ENCODE measurements at places on chromosomes 2 and 18.

DNA sequence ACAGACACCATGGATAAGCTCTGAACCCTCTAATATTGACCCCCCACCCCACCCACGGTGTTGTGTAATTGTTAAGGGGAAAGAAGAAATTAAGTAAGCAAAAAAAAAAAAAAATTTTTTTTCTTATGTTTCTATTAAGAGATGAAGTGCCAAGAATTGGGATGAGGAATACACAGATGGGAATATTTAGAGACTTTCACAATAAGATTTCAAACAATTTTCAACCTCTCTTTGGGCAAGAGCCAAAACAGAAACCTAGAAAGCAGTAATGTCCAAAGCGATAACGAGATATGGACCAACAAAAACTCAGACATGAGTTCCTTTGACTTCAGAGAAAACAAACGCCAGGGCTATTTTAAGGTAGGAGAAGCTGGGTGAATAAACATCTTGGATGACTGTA lies 14.4 kb downstream of the PIEZO2 start:
- DNase-seq, result no peak

DNA sequence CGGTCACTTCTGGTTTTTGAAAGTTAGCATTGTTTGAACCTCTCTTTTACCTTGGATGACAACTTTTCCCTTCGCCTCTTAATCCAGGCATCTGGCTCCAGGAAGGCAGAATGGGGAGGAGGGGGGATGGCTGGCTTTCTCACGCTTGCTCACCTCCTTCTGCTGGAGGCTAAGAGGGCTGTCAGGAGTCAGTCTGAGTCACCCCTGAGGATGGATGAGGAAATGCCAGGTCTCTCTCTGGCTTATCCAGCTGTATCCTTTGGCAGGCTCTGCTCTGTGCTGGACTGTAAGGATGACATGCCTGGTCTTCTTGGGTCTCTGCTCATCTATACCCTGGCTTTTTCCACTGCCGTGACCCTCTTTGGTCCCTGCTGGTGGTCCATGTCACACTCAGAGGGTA lies 142.9 kb upstream of the GYPC start:
- no peak for DNase-seq

DNA sequence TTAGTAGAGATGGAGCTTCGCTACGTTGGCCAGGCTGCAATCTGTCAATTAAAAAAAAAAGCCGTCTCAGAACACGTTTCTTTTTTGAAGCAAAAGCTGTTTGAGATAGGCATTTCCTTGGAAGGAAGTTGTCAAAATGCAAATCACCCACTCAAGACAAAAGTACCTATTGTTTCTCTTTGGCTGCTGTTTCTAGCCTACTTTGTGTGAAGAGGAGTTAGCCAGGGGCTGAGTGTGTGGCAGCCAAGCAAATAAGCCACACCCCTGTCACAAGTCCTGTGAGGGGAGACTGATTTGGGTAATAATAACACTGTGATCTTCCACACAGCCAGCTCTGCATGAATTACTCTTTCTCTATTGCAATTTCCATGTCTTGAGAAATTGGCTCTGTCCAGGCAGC lies 47.4 kb upstream of the CDCA7 start:
- no peak for DNase-seq

DNA sequence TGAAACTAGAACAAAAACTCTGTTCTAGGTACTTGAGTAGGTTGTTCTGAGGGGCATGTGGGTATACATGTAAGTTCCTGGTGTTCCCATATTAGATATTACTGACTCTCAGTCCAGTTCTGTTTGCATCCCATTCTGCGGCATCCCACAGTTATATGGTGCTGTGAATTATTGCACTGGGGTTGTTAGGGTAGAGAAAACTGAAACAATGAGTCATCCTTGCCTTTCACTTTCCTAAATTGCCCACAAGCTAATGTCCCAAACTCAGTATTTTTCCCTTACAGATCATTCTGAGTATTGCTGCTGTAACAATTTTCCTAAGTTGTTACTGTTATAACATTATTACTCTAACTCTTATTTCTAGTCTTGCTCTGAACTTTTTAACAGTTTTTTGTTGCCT lies 3.0 kb downstream of the WDR75 start:
- DNase-seq, result no peak

GRCh38 chr2:126269911-126270310 lies 386.0 kb upstream of the GYPC start:
- DNase-seq, result no peak

GRCh38 chr2:118854507-118855345 lies 7.3 kb upstream of the EN1 start:
- DNase-seq, result no peak

DNA sequence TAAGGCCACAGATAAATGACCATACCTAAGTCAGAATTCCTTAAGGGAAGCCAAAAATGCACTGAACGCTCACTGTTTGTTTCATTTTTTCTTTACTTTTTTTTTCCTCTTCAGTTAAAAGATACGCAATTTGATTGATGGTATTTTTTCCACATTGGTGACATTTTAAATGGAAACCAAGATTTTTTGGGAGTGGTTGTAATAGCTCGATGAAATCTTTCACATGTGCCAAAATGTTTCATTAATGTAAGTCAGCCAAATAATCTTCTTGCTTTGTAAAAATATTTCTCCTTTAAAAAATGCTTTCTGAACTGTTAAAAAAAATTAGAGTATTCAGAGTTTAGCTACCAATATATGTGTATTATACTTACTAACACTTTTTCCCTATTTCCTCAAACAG lies 339.8 kb downstream of the ZEB2 start:
- DNase-seq, result no peak

DNA sequence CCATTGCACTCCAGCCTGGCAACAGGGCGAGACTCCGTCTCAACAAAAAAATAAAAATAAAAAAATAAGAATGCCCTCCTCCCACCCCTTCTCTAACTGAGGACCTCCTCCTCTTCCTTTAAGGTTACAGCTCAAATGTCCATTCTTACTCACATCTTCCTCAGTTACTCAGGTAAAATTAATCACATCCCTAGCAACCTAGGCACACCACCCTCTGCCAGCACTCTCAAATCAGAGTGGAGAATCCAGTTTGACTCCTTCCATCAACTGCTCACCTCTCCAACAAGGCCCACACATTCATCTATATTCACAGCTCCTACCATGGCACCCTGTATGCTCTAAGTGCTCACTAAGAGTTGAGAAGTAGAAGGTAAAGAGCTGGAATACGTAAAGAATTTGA lies 254.3 kb downstream of the ZEB2 start:
- DNase-seq, result no peak

GRCh38 chr2:19841918-19842693 lies 59.7 kb downstream of the TTC32 start:
- no peak for DNase-seq

- DNase-seq, result no peak
Observed at GRCh38 chr2:168633200-168633599, 169.2 kb upstream of the NOSTRIN start.

- DNase-seq, result no peak
Observed at GRCh38 chr2:236662231-236663185, 92.9 kb downstream of the ACKR3 start.

DNA sequence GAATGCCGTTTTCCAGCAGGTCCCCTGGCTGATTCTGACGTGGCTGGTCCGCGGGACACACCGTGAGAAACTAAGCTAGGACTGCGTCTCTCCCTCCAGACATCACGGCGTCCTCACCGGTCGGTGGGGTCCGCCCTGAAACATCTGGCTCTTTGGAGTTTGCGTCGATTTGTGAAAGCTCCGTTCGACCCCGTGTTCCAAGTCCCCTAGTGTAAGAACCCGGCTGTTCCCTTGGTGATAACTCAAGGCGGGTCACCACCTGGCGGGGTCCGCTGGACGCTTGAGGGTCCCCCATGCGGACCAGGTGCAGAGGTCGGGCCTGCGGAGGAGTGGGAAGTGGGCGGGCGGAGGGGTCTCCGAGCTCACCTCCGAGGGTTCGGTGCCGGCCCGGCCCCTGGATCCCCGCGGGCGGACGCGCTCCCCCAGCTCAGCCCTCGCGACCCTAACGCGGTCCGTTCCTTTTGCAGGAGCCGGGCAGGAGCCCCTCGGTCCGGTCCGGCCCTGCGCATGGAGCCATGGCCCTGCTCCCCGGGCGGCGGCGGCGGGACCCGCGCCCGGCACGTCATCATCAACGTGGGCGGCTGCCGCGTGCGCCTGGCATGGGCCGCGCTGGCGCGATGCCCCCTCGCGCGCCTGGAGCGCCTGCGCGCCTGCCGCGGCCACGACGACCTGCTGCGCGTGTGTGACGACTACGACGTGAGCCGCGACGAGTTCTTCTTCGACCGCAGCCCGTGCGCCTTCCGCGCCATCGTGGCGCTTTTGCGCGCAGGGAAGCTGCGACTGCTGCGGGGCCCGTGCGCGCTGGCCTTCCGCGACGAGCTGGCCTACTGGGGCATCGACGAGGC lies 65.6 kb downstream of the KCNG2 start:
- DNase-seq, result peak; percentile 13

DNA sequence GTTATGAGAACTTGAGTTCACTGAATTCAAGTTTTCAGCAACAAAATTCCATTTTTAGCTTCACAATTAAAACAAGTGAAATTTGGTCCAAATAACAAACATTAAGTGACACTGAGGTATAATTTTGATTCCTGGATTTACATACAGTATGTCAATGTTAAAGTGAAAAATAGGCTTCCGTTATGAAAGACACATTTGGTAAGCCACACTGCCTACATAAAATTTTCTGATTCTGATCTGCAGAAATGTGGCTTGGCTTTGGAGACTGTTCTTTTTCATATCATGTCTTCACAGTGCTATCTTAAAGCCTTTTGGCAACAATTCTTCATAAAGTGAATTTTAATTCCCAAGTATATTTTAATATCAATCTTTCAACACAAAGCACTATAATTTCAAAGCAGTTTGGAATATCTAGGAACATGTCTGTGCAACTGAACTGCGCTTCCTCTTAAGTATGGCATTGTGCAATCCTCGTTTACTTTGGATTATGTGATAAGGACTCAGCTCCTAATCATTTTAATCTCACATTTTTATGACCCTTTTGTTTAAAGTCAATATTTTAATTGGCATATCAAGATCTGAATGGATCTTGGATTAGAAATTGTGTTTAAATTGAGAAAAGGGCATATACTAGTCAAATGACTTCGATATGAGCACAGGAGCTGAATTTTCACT lies 60.0 kb downstream of the RBMS1 start:
- no peak for DNase-seq

GRCh38 chr2:154400563-154401290 lies 297.8 kb upstream of the KCNJ3 start:
- no peak for DNase-seq

DNA sequence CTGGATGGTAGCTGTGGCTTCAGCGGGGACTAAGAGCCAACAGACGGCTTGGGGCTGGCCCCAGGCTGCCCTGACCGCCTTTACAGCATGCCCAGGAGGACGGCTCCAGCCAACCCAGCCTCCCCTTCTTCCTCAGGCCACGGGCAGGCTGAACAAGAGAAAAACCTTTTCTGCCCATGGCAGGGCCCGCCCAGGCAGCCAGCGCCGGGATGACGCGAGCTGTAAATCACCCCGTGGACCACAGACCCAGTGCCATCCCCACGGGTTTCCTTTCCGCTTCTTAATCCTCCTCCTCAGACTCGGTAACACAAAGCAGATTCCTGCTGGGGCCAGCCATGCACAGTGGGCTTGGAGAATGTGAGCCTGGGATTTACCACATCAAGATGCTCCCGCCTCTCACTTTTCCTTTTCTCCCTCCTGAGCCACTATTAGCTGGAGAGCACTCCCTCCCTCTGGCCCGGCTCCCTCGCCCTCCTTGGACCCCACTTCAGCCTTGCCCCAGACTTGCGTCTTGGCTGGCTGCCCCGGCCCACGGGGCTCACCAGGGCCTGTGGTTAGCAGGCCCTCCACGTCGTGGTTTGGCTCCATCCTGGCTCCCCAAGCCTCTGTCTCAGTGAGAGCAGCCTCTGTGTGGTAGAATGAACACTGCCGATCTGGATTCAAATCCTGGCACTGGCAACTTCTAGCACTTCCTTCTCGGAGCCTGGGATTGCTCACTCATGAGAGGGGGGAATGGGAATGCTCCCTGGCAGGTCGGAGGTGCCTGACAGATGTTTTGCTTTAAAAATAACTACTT lies 31.4 kb downstream of the ATOH8 start:
- peak; percentile 90 for DNase-seq

DNA sequence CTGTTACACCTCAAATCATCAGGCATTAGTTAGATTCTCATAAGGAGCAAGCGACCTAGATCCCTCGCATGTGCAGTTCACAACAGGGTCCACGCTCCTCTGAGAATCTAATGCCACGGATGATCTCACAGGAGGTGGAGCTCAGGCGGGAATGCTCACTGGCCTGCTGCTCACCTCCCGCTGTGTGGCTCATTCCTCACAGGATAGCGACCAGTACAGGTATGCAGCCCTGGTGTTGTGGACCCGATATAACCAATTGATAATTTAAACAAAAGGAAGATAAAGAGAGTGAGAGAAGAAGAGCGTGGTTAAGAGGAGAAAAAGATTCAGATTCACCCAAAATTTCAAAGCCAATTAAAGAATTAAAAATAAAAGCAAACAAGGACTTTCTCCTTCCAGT lies 20.8 kb downstream of the TLK1 start:
- DNase-seq, result no peak

GRCh38 chr2:234241656-234242458 lies 191.4 kb downstream of the SPP2 start:
- DNase-seq, result no peak

- no peak for DNase-seq
Observed at GRCh38 chr18:50644807-50645206, 84.9 kb downstream of the MAPK4 start.

DNA sequence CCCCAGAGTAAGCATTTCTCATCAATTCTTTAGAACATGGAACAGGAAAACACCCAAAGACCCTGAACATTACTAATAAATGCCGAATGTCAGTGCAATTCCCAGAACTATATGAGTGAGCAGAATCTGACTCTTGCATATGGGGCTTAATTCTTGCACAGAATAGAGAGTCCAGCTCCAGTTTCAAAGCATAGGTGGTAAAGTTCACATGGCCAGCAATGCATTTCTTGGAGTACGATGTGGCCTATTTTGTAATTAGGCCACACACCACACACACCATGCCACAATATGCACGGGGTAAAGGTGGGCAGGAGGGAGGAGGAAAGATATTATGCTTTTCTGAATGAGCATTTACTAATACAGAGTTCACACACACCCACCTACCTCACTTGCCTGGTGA lies 56.5 kb downstream of the PLA2R1 start:
- DNase-seq, result no peak

GRCh38 chr2:122753336-122753735 lies 997.9 kb downstream of the TSN start:
- no peak for DNase-seq

DNA sequence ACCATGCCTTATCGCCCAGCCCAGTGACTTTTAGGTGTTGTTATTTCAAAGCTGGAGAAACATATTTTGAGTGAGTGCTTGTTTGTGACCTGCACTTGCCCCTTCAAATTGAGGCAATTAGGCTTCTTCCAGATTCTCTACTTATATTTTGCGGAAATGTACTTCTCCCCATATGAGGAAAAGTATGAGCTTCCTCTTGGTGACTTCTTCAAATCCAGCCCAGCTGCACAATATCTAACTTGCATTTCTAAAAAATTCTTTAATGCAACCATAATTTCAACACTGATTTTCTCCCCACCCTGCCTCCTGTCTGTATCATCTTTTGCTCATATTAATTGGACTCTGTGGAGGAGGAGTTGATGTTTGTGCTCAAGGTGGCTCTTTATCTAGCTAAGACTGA lies 391.2 kb upstream of the POU3F3 start:
- no peak for DNase-seq
